ENCODE measurements at places on chromosomes 11 and 22.

DNA sequence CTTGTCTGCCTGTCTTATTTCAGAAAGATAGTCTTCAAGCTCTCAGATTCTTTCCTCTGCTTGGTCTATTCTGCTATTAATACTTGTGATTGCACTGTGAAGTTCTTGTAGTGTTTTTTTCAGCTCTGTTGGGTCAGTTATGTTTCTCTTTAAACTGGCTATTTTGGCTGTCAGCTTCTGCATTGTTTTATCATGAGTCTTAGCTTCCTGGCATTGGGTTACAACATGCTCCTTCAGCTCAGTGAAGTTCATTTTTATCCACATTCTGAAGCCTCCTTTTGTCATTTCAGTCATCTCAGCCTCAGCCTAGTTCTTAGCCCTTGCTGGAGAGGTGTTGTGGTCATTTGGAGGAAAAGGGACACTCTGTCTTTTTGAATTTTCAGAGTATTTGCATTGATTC, 15.5 kb upstream of the DEPDC7 start:
- DNase-seq = no peak

DNA sequence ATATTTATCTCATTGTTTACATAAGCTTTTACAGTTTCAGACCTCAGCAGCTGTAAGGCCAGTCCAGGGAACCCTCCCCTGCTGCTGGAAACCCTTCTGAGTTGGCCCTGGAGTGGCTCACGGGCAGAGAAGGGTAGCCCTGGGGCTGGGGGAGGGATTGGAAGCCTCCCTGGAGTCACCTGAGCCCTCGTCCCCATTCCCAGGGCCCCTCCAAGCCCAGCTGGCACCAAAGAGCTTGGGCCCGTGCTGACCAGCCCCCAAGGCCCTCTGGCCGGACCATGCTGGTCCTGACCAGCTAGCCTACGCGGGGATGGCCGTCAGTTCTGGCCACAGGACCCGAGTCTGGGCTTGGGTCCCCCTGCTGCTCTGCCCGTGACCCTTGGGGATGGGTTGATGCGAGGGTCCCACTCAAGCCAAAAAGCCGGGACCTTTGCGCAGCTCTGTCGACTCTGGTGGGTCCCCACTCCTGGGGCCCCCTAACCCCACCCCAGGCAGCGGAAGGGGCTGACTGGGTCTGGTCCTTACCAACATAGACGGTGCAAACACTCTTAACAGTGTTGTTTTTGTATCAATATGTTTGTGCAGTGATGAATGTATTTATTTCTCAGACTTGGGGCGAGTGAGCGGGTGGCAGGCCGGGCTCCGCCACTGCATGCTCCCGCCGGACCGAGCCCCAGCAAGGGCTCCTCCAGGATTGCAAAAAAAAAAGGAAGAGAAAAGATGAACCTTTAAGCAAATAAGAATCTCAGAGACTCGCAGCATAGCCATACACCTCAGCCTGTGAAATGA, 17.5 kb upstream of the TMEM191C start:
- no peak for DNase-seq

- no peak for DNase-seq
Observed at GRCh38 chr11:127275774-127276173, 275.2 kb upstream of the KIRREL3 start.

GRCh38 chr11:134413826-134414731, 2.0 kb upstream of the B3GAT1 start:
- DNase-seq = no peak

- DNase-seq = no peak
Observed at GRCh38 chr11:14668731-14669301, 25.2 kb downstream of the PDE3B start.

DNA sequence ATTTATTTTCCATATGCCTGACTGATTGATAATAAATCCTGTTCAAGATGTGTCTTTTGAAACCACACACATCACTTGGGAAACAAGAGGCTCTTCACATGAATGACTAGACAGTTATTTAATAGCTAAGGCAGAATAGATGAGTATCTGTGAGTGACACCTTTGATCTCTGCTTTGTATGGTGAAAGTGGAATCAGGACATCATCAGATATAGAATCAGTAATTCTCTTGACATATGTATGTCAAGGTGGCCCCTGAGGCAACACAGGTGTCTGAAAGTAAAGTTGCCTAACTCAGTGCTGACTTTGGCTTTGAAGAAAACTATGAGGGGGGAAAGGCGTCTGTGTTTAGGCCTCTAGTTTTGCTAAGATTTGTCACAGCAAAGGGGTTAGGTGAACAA, 11.5 kb upstream of the CASP4 start:
- no peak for DNase-seq

- no peak for DNase-seq
Observed at GRCh38 chr22:32409977-32410376, 2.1 kb downstream of the RTCB start.

DNA sequence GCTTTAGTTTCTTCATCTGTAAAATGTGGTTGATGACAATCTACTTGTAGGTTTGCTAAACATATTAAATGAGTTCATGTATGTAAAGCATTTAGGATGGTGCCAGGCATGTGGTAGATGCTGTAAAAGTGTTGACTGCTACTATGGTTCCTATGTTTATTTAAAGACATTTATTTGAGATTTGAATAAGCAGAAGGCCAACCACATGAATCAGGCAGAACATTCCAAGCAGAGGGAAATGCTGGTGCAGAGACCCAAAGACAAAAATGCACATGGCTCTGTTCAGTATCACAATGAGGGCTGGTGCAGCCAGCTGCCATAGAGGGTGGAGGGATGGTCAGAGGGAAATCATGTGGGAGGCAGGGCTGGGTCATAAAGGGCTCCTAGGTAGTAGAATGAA, 156.2 kb upstream of the PDGFD start:
- DNase-seq = no peak

DNA sequence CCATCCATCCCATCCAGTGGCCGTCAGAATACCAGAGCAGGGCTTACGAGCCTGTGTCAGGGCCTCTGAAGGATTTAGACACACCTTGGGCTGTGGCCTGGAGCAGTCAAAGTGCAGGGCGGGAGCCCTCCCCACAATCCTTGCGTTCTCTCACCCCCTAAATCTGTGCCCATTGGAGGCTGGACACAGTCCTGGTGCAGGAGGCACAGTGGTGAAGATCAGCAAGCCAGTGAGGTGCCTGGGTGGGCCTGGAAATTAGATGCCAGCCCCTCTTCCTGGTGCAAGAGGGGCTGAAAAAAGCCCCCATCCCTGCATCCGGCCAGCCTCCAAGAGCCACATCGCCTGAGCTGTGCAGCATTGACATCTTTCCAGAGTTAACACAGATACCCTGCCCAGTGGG, 1045.8 kb downstream of the TBC1D22A start:
- DNase-seq = no peak

DNA sequence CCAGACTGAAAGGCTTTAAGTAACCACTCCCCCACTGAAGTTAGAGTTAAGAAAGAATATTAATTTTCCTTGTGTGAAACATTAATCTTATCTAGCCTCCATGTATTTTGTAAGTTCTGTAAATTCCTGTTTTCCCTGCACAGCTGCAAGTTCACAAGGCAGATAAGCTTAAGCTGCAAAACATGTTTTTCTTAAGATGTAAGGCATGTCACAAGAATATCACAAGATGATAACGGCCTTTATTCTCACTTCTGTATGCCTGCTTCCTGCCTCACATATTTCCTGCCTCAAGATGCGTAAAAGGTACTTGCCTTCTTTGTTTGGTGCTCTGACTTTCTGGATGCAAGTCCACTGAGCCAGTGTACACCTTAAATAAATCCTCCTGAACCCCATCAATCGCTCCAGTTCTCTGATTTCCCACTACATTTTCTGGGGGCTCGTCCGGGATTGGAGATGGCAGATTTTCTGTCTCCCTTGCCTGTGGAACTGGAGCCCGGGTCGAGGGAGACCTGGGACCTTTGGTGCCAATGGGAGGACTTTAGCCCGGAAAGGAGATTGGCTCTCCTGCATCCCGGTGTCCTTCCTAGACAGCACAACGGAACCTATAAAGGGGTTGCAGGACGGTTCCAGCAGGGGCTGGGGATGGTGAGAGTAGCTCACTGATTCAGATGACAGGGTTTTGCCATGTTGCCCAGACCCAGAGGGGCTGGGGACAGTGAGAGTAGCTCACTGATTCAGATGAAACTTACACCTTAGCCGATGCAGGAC, 30.2 kb downstream of the PPARA start:
- no peak for DNase-seq

DNA sequence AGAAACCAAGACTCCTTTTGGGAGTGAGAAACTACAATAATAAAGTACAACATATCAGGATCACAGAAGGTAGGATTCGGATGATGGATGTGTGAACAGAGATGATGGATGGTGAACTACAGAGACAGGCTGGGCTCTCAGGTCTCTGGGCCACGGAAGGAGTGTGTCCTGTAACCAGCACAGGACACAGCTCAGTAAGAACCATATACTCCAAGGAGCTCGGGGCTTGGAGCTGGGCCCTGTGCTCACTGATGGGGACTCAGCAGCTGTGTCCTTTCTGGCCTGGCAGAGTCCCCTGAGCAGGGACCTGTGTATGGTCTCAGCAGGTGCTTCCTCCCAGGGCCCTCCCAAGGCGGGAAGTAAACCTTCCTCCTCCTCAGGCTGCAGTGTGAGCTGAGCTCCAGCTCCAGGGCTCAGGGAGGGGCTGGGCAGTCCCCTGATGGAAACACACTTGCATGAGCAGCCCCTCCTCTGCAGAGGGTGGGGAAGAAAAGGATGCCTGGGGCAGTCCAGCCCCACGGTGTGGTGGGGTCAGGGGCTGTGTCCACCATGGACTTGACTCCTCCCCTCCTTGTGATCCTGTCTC, 39.8 kb upstream of the TOP3B start:
- DNase-seq = no peak

DNA sequence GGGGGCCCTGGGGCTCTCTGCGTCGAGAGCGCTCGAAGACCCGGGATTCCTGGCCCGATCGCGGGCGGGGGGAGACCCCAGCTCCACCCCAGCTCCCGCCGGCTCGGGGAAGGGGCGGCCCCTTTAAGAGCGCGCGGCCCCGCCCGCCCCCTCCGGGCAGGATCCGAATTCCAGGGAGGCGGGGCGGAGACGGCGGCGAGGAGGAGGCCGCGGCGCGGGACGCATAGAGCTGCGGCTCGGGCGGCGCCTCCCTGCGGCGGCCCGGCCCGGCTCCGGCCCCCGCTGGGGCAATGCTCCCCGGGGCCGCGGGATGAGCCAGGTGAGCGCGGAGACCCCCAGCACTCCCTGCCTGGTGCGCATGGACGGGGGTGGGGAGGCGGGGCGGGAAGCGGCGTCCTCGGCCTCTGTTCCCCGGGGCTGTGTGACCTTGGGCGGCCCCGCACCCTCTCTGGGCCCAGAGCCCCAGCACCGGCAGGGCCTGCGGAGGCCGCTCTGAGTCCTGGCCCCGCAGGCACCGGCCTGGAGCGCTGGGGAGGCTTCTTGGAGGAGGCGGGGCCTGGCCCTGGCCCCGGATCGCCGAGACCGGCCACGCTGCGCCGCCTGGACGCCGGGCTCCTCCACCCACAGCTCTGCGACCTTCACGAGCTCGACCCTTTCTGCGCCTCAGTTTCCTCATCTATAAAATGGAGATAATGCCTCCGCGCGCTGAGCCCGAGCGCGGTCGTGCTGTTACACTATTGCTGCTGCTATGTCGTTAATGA, 565 bp downstream of the GAS2L1 start:
- peak; percentile 82 for DNase-seq

DNA sequence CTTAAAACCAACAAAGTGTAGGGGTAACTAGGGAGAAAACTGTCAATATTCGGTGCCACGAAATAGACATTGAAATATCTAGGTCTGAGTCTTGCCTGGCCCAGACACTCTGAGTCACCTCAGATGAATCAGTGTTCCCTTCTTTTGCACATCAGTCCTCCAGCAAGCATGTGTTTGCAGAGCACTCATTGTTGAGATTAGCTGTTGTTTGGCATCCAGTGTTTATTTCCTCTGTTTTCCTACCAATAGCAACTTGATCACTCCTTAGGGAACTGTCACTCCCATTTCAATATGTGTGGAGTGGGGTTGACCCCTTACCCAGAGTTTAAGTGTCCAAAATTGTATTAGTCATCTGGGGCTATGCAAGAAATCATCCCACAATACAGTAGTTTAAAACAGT, 4.7 kb upstream of the ASCC2 start:
- peak; percentile 56 for DNase-seq

- DNase-seq = no peak
Observed at GRCh38 chr11:7851391-7851790, 54.6 kb upstream of the OR5P2 start.

GRCh38 chr11:35553021-35553420, 27.6 kb upstream of the PAMR1 start:
- no peak for DNase-seq

GRCh38 chr22:22836635-22837034, 51.0 kb upstream of the IGLL5 start:
- peak; percentile 84 for DNase-seq

GRCh38 chr22:27603800-27604144, 197.8 kb downstream of the MN1 start:
- DNase-seq = peak; percentile 30

DNA sequence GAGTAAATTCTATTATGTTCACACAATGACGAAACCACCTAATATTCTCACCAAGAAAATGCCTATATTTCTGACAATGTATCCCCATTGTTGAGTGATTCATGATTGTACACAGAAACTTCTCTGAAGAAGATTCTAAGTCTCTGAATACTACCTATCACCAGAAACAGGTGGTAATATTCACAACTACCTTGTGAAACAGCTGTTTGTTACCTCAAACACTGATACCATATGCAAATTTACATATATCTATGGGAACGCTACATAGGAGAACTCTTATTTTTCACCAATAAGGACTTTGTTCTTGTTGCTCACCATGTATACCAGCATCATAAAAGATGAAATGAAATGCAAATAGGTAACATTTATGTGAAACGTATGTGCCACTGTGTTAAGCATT, 59.3 kb downstream of the PDGFD start:
- DNase-seq = no peak

GRCh38 chr11:87213444-87213843, 175.7 kb downstream of the TMEM135 start:
- DNase-seq = peak; percentile 34

DNA sequence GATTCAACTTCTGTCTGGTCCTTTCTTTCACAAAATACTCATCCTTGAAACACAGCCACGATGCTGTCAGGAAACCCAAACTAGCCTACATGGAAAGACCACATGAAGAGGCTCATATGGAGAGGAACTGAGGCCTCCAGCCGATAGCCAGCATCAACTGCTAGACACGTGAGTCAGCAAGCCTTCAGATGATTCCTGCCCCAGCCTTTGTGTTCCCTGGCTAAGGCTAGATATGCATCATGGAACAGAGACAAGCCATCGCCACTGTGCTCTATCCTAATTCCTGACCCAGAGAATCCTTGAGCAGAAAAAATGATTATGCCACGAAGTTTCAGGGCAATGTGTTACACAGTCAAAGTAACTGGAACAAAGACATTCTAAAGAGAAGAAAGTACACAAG, 75.5 kb downstream of the ENTHD1 start:
- peak; percentile 10 for DNase-seq

GRCh38 chr11:115706626-115707135, 202.5 kb upstream of the CADM1 start:
- peak; percentile 86 for DNase-seq

Data from suppressor macrophage treated with lipopolysaccharide for 4 hours (primary cell).